ENCODE measurements at places on chromosomes 16 and 17.

- DNase-seq = no peak
These were observed 6.5 kb downstream of the SLC5A11 start for GRCh38 chr16:24852281-24852721.

DNA sequence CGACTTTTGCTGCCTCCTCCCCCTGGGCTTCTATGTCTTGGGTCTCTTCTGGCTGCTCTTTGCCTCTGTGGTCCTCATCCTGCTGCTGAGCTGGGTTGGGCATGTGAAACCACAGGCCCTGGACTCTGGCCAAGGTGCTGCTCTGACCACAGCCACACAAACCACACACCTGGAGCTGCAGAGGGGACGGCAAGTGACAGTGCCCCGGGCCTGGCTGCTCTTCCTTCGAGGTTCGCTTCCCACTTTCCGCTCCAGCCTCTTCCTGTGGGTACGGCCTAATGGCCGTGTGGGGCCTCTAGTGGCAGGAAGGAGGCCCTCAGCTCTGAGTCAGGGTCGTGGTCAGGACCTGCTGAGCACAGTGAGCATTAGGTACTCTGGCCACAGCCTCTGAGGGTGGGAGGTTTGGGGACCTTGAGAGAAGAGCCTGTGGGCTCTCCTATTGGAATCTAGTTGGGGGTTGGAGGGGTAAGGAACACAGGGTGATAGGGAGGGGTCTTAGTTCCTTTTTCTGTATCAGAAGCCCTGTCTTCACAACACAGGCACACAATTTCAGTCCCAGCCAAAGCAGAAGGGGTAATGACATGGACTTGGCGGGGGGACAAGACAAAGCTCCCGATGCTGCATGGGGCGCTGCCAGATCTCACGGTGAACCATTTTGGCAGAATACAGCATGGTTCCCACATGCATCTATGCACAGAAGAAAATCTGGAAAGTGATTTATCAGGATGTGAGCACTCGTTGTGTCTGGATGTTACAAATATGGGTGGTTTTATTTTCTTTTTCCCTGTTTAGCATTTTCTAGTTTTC, 2.3 kb downstream of the GP1BA start:
- DNase-seq = no peak

DNA sequence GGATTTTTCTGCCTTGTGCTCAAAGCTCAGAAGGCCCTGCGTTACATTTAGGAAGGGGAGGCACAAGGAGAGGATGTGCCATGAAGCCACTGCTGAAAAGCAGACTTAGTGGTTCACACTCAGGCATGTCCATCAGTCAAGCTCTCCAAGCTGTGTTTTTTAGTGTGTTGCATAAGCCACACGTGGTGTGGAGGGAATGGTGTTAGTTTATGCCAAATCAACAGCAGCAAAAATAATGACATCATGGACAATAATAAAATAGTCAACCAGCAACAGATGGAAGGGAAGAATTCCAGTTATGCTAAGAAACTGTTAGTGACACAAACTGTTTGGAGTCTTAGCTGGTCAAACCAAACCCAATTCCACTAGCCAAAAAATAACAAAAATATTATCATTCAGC, 438.3 kb downstream of the NPIPA7 start:
- no peak for DNase-seq

- DNase-seq = no peak
These were observed 25.6 kb upstream of the BHLHA9 start for GRCh38 chr17:1244606-1245012.

DNA sequence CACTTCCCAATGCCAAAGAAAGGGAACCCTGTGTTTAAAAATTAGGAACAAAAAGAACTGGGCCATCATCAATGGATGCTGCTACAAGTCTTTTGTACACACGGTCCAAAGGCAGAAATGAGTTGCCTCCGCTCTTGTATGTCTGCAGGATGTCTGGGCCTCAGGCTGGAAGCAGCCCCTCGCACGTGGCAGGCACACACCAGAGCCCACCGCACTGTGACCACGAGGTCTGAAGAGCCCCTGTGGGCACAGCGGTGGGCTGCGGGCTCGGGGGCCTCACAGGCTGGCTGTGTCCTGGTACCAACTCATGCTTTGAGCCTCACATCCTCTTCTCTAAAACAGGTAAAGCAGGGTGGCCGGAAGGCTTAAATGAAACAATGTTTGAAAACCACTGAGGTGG, 309.3 kb downstream of the C16orf95 start:
- no peak for DNase-seq

DNA sequence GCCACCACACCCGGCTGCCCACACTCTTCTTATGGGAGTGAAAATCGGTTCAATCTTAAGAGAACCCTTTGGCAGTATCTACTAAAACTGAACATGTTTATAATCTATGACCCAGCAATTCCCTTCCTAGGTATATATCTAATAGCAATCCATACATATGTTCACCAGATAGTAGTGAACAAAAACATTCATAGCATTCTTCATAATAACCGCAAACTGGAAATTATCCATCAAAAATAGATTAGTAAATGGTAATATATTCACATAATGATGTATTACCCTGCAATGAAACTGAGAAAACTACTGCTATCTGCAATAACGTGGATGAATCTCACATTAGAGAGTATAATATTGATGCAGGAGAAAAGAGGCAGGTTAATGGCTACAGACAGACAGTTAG, 23.1 kb downstream of the COPRS start:
- DNase-seq = no peak

- no peak for DNase-seq
These were observed 6.1 kb upstream of the PRSS8 start for GRCh38 chr16:31141489-31142108.

GRCh38 chr17:38890410-38890746, 20.5 kb downstream of the LASP1 start:
- peak; percentile 55 for DNase-seq
